Stimulated activated CD4-positive, alpha-beta T cell treated with anti-CD3 and anti-CD28 coated beads, TNF-alpha, amount 100 ng/mL, for 1 hour (primary cell): ENCODE measurements at places on chromosomes 7 and 10.

- no peak for DNase-seq
Measured at GRCh38 chr7:81534446-81534845, 235.4 kb downstream of the HGF start.

DNA sequence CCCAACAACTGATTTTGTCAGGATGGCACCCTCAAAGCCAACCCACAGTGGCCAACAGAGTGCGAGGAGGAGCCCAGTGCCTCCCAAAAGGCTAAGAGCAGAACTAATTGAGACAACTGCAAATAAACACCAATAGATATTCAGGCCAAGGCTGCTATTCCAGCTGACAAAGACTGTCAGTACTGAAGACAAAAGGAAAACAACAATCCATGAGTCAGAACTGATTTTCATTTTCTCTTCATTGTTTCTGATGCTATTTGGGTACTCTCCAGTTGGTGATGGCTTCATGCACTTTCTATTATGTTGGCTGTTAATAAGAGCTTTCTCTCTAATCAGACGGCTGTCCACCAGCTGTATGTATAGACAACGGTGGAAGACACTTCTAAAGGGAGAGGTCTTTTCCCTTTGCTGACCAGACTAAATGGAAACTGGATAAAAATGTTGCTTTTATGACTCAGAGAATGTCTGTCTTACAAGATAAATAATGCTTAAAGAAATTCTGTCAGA is 515.9 kb downstream of the PARD3 start:
- DNase-seq, result no peak

- no peak for DNase-seq
Measured at GRCh38 chr7:21221130-21221529, 206.8 kb upstream of the SP4 start.

GRCh38 chr7:73827567-73828106 is 3.2 kb upstream of the CLDN4 start:
- no peak for DNase-seq

GRCh38 chr10:14010101-14010558 is 320.6 kb downstream of the FRMD4A start:
- DNase-seq, result no peak

DNA sequence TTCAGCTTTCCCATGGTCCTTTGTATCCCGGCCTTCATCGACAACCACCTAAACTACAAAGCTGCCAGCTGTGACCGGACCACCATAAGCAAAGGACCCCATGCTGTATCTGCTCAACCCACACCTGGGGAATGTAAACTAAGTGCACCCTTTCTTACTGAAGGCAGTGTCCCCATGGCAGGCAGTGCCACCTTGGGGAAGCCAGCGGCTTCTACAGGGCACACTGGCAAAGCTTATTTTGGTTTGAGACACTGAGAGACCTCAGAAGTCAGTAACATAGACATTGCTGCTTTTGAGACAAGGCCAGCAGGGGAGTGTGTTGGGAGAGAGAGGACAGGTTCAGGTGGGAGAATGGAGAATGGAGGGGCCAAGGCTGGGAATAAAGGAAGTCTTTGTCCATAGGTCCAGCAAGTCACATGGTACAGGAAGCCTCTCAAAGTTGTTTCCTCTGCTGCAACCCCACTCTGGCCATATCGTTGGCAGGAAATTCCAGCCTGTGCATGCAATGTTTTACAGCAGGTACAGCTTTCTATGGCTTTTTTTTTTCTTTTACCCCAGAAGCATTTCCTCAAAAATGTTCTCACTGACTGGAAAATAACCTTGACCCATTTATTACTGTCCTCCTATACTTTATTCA is 85.9 kb upstream of the NPVF start:
- no peak for DNase-seq

- DNase-seq, result no peak
Measured at GRCh38 chr10:92231196-92231595, 59.7 kb downstream of the CPEB3 start.

GRCh38 chr10:1217237-1217587 is 161.0 kb downstream of the WDR37 start:
- no peak for DNase-seq

- no peak for DNase-seq
Measured at GRCh38 chr10:4255751-4256150, 470.7 kb upstream of the KLF6 start.

DNA sequence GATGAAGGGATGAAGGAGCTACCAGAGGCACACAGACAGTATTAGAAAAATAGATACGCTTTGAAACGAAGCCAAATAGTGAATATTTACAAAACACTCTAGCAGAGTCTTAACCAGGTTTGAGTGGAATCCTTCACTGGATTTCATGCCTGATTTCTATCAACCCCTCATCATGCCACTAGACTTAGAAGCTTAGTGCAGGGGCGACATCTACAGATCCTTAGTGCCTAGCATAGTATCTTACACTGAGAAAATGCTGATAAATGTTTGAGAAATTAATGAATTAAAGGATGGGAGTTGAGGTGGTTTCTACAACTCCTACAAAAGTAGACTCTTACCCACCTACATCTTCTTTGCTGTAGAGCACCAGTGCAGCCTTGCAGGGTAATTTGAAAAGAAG is 54.7 kb upstream of the CCNJ start:
- DNase-seq, result no peak

DNA sequence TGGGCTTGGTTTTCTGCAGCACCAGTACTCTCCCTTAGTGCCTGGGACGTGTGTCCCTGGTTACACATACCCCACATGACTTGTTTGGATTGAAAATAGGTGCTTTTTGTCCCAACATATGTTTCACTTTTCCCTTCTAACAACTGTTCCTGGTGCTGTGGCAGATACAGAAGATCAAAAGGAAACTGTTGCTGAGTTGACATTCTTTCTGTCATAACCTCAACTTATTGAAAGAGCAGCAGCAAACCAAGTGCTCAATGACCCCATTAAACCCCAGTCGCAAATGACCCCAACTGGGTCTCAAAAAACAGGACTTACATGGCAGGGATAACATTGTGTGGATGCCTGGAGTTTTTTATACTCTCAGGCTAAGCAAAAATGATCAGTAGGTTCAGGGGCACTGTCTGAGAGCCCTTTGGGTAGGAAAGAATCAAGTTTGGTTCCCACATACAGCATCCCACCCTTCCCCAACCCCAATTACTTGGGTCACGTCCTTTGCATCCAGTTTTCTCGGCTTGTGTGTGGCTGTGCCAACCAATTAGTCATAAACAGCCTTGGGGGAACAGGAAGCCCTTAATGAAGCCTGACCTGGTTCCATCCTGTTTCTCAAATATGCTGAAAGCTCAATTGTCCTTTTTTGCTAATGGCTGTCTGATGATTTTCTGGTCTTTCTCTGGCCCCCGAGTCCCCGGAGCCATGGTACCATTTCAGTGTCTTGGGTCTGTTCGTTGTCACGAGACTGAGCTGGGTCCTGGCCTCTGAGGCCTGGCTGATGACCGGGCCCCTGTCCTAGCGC is 4.9 kb downstream of the HKDC1 start:
- no peak for DNase-seq

- DNase-seq, result no peak
Measured at GRCh38 chr7:41928166-41928565, 225.3 kb upstream of the INHBA start.

GRCh38 chr7:87354749-87355148 is 9.3 kb downstream of the CROT start:
- no peak for DNase-seq

- DNase-seq, result no peak
Measured at GRCh38 chr7:133502498-133502897, 249.6 kb downstream of the EXOC4 start.

- DNase-seq, result no peak
Measured at GRCh38 chr7:97022491-97023306, 1.9 kb downstream of the DLX5 start.

DNA sequence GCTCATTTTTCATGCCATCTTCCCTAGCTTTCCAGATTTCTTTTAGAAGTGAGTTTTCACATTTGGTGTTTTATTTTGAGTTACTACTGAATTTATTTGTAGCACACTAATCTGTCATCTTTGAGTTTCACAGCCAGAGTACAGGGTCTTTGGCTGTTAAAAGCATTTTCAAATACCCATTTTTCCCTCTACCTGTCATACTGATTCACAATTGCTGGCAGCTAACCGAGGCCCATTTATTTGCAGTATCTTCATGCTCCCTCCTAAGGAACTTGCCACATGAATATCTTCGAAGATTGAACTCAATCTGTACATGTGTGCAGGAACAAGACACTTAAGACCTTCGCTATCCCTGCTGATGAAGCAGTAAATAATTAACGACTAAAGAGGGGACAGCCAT is 44.8 kb upstream of the DKK1 start:
- DNase-seq, result no peak

GRCh38 chr10:63423494-63423893 is 42.3 kb downstream of the JMJD1C start:
- no peak for DNase-seq

- DNase-seq, result no peak
Measured at GRCh38 chr10:99008054-99008453, 227.6 kb downstream of the HPSE2 start.

DNA sequence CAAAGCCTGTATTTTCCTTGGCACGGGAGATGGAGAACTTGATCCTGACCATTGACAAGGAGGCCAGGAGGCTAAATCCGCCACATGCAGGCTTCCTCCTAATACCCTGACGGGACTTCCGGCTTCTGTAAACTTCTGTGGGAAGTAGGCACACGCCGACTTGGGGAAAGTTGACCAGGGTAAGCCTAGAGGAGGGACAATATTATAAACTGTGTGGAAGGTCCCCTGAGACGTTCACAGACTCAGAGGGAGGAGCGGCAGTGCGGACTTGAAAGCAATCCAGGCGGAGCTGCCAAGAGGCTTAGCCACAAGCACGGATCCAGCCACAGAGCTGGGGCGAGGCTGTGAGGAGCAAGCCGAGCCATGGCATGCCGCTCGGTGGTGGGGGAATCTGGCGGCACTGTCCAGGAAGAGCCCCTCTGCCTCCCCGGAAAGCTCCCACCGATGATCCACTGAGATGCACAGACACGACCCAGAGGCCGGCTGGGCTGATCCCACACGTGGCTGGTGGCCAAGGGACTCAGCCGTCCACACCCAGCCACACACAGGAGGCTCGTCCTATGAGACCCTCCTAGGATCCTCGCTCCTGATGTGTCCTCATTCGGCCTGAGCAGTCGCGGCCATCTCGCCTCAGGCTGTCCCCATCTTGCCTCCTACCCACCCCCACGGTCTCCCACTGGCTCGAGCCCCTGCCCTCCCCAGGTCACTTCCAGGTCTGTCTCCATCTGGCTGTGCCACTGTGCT is 40.0 kb upstream of the INSIG1 start:
- DNase-seq, result no peak

GRCh38 chr7:120677535-120677934 is 180.4 kb downstream of the TSPAN12 start:
- no peak for DNase-seq

- no peak for DNase-seq
Measured at GRCh38 chr10:3678629-3679227, 106.3 kb downstream of the KLF6 start.

DNA sequence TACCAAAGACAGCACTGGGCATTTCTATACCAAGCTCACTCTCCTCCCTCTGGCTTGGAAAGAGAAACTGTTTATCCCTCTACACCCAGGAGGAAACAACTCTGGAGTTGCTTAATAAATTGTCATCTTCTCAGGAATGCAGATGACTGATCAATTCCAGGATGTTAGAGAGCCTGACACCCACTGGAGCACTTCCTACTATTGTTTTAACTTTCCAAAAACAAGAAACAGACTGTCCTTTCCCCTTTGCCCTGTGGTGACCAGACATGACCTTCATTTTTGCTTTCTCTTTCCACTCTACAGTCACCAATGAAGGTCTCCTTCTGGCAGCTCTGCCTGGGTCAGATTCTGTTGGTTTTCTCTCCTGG is 19.6 kb downstream of the GIMAP4 start:
- no peak for DNase-seq

DNA sequence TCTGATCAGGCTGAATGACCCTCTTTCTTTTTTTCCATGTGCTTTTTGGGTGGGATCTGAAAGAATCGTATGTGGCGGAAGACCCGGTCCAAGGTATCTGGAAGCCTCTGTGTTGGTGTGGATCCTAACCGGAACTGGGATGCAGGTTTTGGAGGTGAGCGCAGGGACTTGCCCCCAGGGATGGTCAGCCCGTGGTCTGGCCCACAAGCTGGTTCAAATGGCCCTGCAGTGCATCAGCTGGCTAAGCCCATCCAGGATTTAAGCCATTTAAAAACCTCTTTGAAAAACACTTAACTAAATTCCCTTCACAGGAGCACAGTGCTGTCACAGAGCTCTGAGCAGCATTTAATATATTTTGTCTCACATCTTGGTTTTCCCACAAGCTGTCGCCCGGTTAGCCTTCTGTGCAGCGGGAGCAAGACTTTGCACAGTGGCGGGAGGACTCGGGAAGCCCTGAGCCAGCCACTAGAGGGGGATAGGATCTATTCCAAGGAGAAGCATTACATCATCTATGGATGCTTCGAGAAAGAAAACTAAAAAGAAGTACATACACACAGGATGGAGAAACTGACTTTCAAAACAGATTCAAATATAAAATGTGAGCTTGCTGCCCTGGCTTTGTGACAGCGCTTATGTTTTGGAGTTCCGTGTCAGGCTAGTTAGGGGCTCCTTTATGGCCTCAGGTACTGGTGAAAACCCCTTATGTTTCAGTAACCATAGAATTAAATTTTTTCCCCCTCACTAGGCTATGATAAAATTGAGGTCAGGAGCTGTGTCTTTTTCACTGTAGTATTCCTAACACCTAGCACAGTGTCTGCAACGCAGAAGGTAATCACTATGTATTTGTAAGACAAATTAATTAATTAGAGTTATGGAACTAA is 11.3 kb downstream of the CPA2 start:
- DNase-seq, result no peak

GRCh38 chr7:29764227-29764626 is 42.1 kb upstream of the WIPF3 start:
- DNase-seq, result no peak

- no peak for DNase-seq
Measured at GRCh38 chr7:28088032-28088431, 92.6 kb downstream of the JAZF1 start.

DNA sequence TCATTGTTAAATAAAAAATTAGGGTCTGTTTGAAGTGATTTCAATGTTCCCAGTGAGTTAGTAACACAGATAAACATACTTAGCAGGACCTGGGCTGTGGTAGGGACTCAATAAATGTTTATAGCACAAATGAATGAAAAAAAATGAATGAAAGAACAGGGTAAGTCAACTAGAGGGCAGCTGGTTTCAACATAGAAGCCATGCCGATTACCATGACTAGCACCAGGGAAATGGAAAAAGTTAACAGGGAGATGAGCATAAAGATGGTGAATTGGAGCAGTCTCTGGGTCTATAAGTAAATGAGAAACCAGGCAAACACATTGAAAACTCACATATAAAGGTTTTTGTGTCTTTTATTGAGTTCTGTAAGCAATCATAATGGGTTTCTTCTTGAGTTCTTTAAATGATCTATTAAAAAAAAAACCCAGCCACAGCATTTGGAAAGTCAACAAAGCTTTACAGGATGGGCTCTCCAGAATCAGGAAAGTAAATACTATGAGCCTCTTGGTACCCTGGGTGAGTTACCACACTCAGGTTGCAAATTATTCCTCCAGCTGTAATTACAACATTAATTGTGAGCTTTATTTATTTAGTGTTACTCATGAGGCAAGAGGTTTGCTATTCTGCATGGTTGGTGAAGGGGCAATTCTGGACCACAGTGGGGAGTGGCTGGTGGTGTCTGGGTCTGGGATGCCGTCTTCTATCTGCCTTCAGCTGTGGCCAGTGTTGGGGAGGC is 46.1 kb upstream of the MTPN start:
- DNase-seq, result no peak
